ENCODE measurements at places on chromosomes 2 and 18.

GRCh38 chr18:46460754-46461153 is 196.3 kb downstream of the LOXHD1 start:
- no peak for DNase-seq

DNA sequence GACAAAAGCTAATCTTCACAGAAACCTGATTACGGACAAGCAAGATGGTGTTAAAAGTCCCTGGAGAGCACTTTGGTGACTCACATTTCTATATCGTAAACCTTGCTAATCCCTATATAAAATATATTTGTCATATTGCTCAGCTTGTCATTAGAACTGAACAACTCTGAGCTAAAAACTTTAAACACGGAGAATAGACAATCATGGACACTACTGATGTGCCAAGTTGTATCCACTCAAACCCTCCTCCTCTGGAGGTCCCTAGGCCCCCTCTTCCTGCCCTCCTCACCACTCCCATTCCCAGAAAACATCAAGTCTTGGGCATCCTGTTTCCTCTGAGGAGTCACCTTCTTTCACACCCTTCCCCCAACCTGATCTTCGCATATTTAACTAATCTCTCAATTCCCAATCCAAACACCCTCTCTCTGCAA is 138.7 kb upstream of the PID1 start:
- no peak for DNase-seq

DNA sequence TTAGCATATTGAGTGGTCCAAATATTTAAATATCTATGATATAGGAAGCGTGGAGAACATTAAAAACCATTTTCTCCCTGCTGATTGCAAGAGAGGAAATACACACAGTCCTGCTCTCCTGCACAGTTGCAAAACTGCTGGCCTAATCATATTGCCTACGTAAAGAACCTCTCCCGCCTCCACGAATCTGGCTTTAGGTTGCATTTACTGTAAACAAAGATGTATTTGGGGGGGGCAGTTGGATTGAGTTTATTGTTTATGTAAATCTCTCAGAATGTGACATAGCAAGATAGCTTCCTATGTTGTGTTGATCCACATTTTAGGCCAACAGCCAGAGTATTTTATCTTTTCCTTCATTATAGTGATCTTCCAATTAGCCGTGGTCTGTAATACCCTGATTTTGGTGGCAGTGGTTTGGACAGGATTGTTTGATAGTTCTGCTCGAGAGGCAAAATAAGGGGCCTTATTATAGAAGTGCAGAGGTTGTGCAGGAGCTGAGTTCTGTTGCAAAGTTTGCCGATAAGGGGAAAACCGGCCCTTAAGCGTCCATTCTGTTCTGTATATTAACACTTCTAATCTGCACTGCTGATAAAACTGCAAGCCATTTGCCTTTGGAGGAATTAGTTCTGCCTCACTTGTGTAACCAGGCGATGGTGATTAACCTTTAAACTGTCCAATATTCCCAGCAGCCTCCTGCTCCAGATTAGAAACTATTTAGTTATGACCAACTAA is 101.6 kb upstream of the SIX3 start:
- no peak for DNase-seq

GRCh38 chr2:170276056-170276455 is 98.1 kb downstream of the MYO3B start:
- no peak for DNase-seq

GRCh38 chr2:66437109-66437690 is 2.3 kb downstream of the MEIS1 start:
- no peak for DNase-seq

- peak; percentile 40 for DNase-seq
Observed at GRCh38 chr2:28393114-28393836, 617 bp downstream of the FOSL2 start.

GRCh38 chr2:41763141-41763540 is 284.7 kb upstream of the PKDCC start:
- no peak for DNase-seq

DNA sequence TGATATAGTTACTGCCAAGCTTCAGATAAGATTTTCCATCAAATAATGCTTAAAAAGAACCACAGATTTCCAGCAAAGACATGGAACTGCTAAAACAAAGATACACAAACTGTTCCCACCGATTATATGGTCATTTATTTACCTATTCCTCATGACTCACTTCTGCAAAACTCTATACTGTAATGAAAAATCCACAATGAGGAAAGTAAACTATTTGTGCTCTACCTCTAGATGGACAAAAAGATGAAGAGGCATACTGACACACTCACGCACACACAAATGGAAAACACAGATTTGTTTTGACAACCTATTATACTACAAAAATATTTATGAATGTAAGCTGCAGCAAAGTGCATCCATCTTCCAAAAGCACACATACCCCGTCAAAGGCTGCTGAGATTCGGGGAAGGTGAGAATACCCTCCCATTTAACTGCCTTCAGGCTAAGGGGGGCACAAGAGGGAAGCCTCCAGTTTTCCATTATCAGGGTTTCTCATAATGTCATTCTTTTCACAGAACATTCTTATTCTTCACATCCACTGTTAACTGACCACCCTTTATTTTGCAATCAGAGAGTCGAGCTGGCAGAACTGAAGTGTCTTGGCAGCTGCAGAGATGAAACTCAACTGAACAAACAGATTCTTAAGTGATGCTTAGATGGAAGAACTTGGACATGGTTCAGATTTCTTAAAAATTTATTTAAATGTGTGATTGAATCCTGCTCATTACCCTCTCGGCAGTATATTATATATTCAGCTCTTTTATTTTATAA is 115.9 kb upstream of the TANK start:
- DNase-seq = no peak

DNA sequence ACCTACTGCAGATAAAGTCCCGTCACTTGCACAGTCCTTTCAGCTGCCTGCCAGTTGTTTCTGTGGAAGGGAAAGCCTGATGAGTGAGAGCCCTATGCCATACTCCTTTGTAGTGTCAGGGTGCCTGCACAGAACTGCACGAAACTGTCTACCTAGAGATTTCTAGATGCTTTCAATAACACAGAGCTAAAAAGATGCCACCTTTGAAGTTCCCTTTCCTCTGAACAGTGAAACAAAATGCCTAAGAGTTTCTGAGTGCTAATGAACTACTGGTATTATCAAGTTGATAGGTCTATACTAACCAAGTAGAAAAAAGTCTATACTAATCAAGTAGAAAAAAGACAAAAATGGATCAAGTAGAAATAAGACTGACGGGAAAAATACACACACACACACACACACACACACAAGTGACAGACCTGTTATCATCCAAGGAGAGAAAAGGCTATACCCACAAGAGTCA is 79.0 kb downstream of the TLK1 start:
- peak; percentile 47 for DNase-seq
